ENCODE measurements at places on chromosomes 4 and X.

DNA sequence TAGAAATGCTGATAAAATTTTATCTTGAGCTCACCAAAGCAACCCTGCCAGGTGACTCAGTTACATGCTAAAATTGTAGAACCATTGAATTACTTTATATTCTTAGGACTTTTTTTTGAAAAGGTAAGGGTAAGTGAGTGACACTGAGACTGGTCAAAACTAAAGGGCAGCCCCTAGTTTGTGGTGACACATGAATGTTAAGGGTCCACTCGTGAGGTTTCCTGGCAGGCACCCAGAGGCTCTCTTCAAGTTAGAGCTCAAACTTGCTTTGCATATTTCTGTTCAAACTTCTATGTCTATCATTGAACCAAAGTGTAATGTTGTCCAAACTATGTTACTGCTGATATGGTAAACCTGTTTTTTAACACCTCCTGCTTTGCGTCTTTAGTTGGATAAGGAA, 30.5 kb downstream of the TMPRSS11D start:
- no peak for DNase-seq

- no peak for DNase-seq
These were observed 2158.6 kb upstream of the TENM3 start for GRCh38 chr4:180084561-180084960.

DNA sequence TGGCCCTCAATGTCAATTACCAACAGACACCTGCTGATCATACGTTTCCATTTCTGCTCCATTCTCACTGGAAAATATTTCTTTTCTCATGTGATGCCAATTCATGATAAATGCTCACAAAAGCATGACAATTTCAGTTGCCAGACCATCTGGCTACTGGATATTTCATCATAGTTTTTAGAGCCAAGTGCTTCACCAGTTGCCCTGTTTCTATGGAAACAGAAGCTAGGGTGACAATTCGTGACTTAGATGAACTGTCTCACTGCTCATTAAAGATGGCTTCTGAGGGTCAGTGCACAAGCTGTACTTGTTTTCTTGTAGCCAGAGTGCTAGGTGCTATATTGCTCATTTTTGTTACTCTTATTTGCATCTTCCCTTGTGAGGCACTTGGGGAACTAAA, 184.9 kb downstream of the COMMD8 start:
- no peak for DNase-seq

DNA sequence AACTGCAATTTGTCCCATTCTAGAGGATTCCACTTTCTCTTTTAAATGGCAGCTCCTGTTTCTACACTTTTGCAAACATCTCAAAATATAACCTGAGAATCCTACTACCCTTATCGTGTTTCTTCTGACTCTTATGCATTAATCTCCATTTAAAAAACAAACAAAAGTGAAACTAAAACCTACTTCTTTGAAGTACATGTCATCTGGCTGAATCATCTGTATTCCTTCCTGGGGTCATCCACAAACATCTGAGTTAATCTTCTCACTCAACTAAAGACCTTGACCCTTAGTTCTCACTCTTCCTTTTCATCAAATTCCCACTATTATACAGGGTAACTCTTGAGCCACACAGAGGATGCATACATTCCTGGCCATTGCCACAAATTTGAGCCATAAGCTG, 584.8 kb downstream of the PPARGC1A start:
- DNase-seq = no peak

Measured in left forelimb (tissue), 1 donor.